ENCODE measurements at places on chromosomes 2 and 18.

DNA sequence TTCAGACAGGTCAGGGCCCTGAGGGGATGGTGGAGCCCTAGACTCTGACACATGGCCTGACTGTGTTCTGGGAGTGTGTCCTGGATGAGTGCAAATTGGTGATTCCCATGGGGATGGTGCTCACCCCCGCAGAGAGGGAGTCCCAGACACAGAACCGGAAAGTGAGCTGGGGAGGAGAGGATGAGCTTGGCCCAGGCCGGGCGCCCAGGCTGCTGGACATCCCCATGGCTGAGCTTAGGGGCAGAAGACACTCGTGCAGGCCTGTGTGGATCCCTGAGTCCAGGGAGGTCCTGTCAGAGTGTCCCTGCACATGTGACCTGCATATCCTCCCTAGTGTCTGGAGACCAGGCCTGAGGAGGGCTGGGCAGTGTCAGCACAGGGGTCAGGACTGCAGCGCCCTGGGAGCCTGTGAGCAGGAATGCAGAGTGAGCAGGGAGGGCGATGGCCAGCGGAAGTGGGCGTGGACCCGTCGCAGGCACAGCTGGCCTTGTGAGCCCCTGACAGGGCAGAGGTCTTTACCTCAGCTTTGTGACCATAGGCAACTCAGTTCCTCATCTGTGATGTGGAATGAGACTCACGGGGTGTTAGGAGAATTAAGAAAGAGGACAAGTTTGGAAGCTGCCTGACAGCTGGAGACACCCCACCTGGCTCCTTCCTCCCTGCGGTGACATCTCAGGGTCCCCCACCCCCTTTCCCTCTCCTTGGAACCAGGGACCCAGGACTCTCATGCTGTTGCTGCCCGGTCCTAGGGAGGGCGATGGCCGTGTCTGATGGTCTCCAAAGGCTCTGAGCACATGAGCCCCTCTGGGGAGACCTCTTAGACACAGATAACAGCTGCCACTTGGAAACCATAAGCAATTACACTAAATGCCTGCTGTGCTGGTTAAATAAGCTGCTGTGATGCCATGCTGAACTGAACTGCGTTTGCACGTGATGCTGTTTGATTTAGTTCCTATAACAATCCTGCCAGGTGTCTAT lies 62.6 kb upstream of the HS6ST1 start:
- DNase-seq = no peak

GRCh38 chr2:29509878-29510277 lies 394.7 kb downstream of the CLIP4 start:
- DNase-seq = no peak

GRCh38 chr2:196201229-196202009 lies 30.0 kb upstream of the STK17B start:
- DNase-seq = no peak

DNA sequence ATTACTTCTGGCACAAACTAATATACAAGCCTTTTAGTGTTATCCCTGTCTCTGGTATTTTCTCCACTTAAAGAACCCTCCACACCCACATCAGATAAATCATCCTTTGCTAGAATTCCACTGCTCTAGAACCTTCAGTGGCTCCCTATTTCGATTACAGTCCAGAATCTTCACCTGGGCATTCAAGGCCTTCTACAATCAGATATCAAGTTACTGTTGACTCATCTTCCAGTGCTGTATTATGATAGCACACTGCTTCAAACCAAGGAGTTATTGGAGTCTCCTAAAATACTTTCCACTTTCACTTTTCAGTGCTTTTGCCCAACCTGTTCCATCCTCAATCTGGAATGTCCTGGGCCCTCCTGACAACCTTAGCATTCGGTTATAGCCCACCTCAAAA lies 3.4 kb downstream of the CGREF1 start:
- no peak for DNase-seq

GRCh38 chr2:58428096-58429013 lies 187.2 kb upstream of the FANCL start:
- no peak for DNase-seq

DNA sequence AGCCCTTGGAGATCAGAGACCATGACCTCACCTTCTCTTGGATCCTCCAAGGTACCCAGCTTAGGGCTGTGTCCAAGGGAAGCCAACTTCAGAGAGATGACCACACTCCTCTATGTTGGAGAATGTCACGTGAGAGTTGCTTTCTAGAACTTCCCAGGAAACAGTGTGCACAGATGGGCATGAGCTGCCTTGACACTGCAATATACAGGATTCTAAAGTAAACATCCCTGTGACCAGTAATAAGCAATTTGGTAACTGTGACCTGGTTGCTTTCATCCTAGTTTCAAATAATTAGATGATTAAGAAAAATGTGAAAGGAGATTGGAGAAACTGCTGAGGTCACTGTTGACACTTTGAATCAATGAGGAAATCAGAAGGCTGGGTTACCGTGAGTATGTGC lies 181.1 kb upstream of the EPAS1 start:
- no peak for DNase-seq

Measured in stimulated activated CD8-positive, alpha-beta memory T cell treated with anti-CD3 and anti-CD28 coated beads, Interleukin-4, amount 100 ng/mL, for 24 hours (primary cell).